ENCODE measurements at places on chromosomes 3 and 15.

DNA sequence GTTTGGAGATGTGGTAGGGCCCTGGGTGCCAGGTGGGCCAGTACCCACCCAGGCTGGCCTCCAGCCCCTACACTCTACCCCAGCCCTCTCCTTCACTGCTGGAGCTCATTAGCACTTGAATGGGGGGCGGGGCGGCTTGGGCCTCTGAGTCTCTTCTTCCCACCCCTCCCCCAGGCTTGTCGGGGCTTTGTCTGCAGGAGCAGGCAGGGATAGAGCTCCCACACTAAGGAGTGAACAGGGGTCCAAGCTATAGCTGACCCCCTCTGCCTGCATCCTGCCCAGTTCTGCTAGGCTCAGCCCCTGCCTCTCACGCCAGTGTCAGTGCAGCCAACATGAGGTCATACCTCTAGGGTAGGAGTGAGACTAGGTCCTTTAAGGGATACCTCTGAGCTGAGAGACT lies 5.2 kb downstream of the GNAI2 start:
- DNase-seq, result no peak

GRCh38 chr3:188905547-188905946 lies 266.2 kb upstream of the TPRG1 start:
- DNase-seq, result no peak

GRCh38 chr3:139937674-139938279 lies 2.8 kb downstream of the CLSTN2 start:
- DNase-seq, result no peak

GRCh38 chr3:24853685-24854490 lies 359.2 kb upstream of the THRB start:
- DNase-seq, result no peak

- no peak for DNase-seq
Observed at GRCh38 chr3:187996609-187997008, 157.3 kb upstream of the LPP start.
